Breast epithelium (tissue), 4 donors: ENCODE measurements at places on chromosomes 12 and 14. TPM values are rescaled to one million over a fixed set of nuclear protein-coding genes. Genes with fewer than 3 reads are reported as not detected.

DNA sequence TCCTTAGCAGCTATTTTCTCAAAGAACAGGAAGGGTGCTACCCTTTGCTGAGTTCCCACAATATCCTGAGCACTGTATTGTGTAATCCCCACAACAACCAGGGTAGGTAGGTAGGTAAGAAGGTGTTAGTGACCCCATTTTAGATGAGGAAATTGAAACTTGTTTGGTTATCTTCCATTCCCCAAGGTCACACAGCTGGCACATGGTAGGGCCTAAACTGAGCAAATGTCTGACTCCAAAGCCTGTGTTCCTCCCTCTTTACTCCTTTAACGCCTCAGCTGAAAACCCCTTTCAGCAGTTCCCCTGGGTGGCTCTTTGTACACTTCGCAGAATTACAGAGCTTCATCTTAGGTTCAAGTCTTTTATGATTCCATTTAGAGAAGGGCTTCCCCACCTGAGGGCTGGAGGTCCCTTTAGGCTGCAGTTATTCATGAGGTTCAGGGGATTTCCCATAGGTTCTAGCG, 26.5 kb upstream of the RIC8B start:
- no peak for DNase-seq

DNA sequence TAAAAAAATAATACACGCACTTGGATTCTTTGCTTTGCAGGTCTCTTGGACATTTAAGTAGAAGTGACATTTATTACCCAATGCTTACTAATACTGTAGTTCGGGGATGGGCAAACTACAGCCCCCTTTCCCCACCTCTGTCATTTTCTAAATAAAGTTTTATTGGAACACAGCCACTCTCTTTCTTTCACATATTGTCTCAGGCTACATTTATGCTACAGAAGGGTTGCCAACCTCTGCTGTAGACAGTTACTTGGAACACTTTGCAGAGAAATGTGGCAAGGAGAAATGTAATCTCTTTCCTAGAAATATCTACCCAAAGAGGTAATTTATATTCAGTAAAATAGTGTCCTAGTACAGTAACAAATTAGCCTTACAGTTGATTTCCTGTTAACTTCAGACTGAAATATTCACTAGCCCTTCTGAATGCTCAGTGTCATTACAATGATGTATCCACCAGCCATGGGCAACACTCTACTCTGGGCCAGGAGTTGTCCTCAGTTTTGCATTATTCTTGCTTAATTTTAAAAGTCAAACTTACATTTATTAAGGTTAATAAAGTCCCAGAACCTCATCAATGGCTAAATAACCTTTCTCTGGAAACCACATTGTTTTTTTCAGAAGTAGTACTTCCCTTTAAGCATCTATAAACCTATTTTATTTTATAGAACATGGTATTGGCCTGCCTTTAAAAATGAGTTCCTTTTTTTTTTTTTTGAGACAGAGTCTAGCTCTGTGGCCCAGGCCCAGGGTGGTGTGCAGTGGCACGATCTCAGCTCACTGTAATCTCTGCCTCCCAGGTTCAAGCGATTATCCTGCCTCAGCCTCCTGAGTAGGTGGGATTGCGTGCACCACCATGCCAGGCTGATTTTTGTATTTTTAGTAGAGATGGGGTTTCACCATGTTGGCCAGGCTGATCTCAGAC, 269.6 kb upstream of the AMIGO2 start:
- no peak for DNase-seq

DNA sequence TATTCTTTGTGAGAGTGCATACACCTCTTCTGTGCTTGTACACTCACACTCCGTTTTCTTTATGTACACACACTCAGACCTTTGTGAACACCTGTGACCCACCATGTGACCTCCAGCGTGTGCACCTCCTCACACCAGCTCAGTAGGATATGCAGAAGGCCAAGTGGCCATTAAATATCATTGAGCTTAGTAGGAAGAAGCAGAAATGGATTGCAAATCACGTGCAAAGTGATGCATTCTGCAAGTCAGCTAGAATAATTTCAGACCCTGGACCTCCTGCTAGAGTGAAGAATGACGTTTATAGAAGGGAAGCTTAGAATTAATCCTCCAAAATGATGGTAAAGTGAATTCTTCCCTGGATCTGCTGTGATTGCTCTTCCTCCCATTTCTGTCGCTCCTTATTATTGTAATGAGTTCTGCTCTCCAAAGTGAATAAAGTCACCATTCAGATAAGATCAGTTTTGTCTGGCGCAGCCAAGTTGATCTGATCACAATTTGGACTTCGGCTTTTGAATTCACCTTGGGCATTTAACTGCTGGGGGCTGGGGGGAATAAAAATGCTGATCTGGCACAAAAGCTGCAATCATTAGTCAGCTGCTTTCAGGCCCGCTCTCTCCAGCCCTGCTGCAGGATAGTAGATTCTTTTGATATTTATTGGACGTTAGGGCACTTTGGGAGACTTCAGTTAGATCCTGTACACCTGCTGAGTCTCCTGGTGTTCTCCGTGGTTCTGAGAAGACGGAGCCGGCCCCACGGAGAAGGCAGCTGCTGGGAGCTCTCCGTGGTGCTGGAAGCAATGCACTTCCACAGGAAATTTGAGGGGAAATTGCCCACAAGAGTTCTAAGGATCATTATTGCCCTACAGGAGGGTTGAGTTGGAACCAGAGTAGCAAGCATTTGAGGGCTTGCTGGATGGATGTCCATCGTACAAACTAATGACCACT, 12.4 kb upstream of the NRXN3 start:
- DNase-seq, result no peak

WSCD2 gene
- 0.48 TPM for total RNA-seq

ASPG gene
- not detected for total RNA-seq

DNA sequence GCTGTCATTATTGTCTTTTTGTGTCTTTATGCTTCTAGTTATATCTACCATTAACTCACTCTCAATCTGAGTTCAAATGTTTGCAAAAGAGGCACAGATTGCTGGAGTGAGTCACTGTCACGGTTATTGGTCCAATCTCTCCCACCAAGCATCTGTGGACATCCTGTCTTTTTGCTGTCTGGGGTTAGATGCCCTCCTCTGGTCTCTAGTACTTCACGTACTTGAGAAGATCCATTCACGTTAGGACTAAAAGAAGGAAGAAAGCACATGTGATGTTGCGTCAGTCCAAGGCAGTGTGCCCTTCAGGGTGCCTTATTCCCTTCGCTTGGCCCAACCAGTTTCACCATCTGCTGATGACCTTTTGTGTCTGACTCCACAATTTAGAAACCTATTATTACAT, 72.3 kb upstream of the STXBP6 start:
- no peak for DNase-seq

DNA sequence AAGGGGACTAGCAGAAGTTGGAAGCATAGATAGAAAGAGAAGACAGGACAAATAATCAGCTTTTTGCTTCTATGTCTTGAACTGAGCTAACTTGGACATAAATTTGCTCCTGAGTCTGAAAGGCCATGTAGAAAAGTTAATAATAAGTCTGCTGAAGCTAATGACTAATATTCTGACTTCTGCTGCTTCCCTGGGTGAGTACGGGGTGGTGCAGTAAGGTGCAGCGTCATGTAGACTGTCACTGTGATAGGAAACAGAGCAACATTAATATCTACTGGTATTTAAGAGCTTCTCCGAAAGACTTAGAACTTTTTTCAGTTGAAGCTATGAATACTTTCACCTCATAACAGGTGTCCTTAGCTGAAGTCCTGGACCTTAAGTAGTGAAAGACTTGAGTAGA, 34.1 kb upstream of the CPM start:
- no peak for DNase-seq

DNA sequence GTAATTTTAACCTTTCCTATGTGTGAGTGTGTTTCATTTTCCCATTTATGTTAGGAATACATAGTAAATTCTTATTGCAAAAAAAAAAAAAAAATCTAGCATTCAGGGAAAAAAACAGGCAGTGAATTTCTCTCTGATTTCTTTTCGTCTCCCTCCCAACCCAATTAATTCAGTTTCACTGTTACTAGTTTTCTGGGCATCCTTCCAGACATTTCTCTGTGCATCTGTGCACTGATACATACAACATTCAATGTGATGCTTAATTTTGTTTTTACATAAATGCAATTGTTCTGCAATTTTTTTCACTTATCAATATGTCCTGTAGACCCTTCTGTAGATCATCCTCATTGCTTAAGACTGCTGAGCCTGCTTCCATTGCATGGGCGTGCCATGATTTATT, 694.3 kb upstream of the TBX3 start:
- DNase-seq, result no peak

SLC5A8 gene
- not detected for total RNA-seq

PTCSC3 gene
- not detected for total RNA-seq

DLST gene
- total RNA-seq, result 73.4 TPM
